Kidney epithelial cell (primary cell): ENCODE measurements at places on chromosomes 11 and 22.

DNA sequence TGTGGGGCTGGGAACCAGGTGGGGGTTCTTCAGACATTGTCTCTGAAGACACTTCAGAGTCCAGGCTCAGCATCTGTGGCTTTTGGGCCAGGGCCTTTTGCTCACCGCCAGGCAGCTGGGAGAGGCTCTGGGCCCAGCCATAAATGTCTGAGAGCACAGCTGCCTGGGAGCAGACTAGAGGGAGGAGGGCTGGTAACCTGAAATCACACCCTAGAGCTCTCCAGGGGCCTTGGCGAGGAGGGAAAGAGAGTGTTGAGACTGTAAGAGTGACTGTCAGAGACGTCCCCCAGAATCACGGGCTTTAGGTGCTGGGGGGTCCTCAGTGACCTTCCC lies 4.1 kb downstream of the TRABD start:
- no peak for DNase-seq

GRCh38 chr11:20555783-20556182 lies 43.6 kb upstream of the SLC6A5 start:
- DNase-seq = no peak

DNA sequence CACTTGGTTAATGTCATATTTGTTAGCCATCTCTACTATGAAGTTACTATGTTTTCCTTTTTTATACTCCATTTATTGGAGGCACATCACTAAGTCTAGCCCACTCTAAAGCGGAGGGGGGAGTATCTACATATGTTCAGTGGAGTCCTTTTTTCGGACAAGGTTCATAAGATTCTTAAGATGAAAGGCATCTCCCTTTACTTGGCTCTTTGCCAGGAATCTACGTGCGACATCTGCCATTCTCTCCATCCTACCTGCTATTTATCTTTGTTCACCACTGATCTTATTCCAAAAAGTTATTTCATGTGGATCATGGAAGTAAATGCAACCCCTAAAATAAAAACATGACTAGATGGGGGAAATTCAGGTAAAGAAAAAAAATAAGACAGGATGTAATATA lies 77.4 kb upstream of the YWHAH start:
- DNase-seq = no peak

- DNase-seq = no peak
These were observed 58.6 kb upstream of the MPEG1 start for GRCh38 chr11:59271247-59271755.

DNA sequence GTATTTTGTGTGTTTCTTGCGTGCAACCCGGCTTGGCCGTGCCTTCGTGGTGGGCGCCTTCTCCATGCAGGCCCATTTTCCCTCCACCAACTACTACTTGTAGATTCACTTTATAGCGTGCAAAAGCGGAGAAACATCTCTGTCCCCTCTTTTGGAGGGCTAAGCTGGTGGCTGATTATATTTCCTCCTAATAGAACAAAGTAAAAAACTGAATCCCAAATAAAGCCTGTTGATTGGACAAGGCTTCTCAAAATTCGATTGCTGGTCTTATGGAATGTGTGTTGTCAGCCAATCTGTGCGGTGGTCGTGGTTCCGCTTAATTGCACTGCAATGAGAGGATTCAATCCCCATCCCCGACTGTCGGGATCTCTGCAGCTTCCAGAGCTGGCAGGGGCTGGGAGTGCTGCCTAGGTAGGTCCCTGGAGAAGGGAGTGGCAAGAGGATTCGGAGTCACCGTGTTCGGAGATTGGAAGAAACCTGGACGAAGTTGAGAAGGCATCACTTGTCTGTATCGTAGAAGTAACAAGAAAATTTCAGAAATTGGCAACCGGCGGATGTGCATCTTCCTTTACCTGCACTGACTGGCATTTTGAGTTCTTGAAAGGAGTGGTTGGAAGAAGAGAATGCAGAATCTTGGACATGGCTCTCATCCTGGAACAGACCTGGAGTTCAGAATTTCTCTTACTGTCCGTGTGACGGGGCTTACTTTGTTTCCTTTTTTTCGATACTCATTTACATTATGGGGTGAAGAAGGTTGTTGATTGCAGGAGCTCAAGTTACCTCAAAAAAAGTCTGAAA lies 1.1 kb downstream of the HMGXB4 start:
- peak; percentile 0 for DNase-seq

DNA sequence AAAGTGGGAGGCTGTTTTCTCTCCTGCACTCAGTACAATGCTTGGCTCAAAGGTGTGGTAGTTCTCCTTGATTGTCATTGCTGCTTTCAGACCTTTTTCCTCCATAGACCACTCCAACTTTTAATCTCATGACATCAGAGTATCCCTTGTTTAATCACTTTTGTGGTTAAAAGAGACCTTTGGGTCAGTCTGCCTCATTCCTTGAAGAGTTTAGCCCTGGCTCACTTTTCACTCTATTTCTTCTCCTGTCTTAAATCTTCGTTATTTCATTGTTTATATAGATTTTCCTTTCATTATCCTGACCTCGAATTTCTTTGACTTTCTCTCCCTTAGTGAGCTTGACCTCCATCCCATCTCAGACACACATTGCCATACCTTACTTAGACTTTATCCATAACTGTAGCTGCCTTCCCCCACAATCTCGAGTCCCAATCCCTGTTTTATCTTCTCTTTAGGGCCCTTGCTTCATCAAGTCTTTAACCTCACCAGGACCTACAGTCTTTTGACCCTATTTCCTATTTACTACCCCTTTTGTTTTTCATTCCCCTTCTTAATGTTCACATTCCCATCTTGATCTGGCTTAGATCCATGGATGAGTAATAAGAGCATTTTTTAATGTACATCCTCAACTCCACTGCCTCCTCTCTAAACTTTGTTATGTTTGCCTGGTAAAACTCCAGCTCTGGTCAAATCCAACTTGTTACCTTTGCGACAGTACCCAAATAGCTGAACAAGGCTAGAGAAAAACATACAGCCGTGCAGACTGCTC lies 9.5 kb downstream of the ATXN10 start:
- DNase-seq = no peak

DNA sequence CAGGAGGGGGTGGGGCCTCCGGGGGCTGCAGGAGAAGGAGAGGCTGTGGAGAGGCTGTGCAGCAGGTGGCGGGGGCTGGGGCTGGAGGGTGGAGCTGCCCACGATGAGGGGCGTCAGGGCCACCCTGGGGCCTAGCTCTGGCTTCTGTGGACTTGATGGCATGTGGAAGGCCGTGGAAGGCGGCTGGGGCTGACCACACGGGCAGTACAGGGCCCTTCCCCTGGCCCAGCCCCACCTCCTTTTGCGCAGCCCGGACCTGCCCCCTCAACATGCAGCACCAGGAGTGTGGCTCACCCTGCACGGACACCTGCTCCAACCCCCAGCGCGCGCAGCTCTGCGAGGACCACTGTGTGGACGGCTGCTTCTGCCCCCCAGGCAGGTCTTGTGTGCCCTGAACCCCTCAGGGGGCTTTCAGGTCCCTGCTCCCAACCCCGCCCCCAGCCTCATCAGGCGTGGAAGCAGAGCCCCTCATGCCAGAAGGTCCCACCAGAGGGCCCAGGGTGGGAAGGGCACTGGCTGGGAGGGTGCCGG lies 6.1 kb downstream of the MUC5B start:
- no peak for DNase-seq

GRCh38 chr11:67389477-67389876 lies 2.3 kb upstream of the RAD9A start:
- DNase-seq = no peak

DNA sequence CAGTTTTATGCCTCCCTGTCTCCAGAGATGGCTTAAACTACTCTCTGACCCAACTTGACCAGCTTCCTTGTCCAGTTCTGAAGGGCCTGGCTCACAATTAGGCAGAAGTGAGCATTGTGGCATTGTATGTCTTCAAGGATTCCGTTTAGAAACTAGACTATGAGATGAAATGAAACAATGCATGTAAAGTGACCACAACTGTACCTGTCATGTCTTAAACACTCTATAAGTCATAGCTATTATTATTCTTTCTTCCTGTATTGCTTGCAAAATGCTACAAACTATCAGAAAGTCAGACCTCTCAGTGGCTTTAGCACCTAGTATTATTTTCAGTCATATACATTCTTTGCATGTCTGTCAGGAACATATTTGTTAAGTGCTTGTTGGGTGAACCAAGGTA lies 127.9 kb upstream of the MTMR2 start:
- DNase-seq = no peak

DNA sequence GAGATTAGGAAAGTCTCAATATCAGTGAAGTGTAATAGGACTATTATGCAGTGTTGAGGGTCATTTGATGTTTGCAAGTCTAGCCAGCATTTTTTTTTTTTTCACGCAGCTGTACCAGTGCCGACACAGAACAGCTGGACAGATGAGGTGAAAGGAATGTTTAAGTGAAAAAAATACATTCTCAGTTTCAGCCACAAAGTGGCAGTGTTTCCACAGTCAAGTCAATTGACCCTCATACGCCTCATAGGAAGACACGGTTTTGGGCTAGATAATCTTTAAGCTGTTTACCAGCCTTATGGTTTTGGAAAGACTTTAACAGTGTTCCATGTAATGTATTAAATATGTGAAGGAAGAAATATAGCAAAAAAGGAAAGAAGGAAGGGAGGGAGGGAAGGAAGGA lies 349.9 kb upstream of the ANO3 start:
- DNase-seq = peak; percentile 14

GRCh38 chr22:39114112-39114511 lies 17.1 kb downstream of the APOBEC3H start:
- DNase-seq = no peak

DNA sequence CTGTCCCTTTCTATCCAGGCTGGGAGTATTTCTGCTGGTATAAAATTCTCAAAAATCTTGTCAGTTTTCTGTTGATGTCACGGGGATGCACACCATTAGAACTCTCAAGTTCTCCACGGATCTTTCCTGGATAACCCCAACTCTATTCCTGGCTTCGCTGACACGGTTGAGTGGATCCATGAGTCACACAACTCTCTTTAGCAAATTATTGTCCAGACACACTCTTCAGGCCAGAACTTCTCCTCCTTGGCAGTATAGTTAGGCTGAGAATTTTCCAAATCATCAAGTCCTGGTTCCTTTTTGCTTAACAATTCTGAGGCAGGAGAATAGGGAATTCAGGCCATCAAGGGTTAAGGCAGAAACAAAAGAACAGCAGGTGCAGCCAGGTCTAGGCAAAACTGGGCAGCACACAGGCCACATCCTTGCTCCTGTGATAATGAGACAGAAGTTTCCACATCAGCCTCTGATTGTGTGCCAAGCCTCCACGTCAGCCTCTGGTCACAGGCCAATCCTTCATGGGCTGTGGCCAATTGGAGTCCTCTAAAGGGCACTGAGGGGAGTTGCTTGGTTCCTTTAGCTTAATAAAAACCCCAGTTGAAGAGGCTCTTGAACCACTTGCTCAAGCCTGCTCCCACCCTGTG lies 5.7 kb upstream of the ACAT1 start:
- DNase-seq = peak; percentile 85

DNA sequence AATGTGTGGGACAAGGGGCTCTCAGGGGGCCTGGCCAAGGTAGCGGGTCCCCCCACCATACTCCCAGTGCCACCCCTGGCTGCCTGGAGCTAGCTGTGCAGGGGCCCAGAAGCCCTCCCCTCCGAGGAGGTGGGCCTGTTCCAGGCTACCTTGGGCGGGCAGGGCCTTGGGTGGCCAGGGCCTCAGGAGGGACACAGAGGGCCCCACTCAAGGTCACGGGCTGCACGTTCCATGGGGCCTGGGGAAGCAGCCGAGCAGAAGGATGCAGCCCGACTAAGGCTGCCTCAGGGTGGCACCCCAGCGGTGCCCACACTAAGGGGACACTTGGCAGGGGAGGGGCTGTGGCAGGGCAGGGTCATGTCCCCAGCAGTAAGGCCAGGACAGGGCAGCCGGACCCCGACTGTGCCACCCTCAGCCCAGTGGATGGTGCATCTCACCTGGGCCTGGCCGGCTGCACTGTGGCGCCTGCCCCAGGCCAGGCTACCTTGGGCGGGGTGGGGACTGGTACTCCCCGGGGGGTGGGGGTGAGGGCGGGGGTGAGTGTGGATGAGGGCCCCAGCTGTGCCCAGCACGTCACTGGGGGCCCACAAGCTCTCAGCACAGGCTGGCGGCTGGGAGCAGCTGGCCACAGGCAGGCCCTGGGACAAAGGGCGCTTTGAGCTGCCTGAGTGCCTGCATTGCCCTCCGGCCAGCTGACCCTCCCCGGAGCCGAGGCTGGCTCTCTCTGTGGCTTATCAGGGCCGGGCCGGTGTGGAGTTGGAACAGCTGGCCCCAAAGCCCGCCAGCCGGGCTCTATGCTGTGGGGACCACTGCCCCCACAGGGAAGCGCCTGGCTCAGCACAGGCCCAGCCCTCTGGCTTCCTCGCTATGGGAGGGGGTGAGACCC lies 117.1 kb downstream of the KCNQ1 start:
- no peak for DNase-seq
